Uterus (tissue), 4 donors: ENCODE measurements at places on chromosomes 7 and 10. TPM values are rescaled to one million over a fixed set of nuclear protein-coding genes. Genes with fewer than 3 reads are reported as not detected.
A peak's percentile ranks its signal among the peaks of the same experiment; 100 is the strongest.

The PBLD gene
- total RNA-seq: 0.88 TPM

The MRPL32 gene
- total RNA-seq: 79.4 TPM

The TFEC gene
- total RNA-seq: 4.4 TPM

The TDRD1 gene
- not detected for total RNA-seq

The THSD7A gene
- total RNA-seq: 36.4 TPM

The NPFFR1 gene
- total RNA-seq: not detected

The ENTPD1 gene
- 99.5 TPM for total RNA-seq

The MRPS17 gene
- 3.2 TPM for total RNA-seq

GRCh38 chr7:114155116-114156110 is 236.6 kb upstream of the PPP1R3A start:
- H3K27ac ChIP-seq: no peak overlapping the region
- no peaks in the 10 kb centered on the region for H3K36me3 ChIP-seq
- no peaks in the 10 kb centered on the region for H3K4me1 ChIP-seq
- no peak overlapping the region for H3K4me3 ChIP-seq
- no peak for DNase-seq

GRCh38 chr7:38834357-38834756 is 74.6 kb downstream of the VPS41 start:
- no peak for DNase-seq
- no peaks in the 10 kb centered on the region for H3K4me1 ChIP-seq
- no peak overlapping the region for H3K4me3 ChIP-seq
- no peak overlapping the region for H3K27ac ChIP-seq
- H3K27me3 ChIP-seq: no peaks in the 10 kb centered on the region

DNA sequence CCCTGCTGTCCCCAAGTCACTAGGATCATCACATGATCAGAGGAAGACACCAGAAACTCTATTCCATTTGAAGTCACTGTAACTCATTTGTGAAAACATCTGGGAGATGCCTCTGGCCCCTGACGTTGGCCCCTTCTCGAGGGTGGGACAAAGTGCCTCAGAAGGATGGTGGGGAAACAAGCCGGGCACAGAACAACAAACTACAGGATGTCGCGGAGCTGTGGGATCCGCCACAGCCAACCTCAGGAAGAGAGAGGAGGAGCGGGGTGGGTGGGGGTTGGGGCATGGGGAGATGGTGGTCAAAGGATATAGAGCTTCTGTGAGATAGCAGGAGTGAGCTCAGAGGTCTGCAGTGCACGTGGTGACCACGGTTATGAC is 265.6 kb upstream of the TCERG1L start:
- H3K27ac ChIP-seq: no peak overlapping the region
- no peaks in the 10 kb centered on the region for H3K4me1 ChIP-seq
- H3K36me3 ChIP-seq: no peaks in the 10 kb centered on the region

DNA sequence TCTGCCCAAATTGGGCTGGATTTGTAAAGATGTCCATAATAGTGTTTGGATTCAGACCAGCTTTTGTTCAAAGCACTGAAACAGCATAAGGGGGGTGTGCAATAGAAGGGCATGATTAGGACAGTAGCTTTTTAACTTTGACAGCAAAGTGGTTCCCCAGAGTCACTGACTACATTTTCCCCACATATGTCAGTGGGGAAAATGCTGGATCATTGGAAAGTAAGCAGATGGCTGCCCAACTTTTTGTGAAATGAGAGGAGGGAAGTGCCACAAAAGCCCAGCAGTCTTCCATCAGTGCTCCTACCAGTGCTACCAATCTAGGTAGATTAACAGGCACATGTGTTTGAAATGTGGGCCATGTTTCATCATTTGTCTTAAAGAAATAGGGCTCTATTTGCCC is 162.8 kb downstream of the FZD1 start:
- H3K27ac ChIP-seq: no peak overlapping the region
- H3K4me3 ChIP-seq: no peak overlapping the region
- H3K27me3 ChIP-seq: no peaks in the 10 kb centered on the region
- no peak for DNase-seq

- H3K4me1 ChIP-seq: no peaks in the 10 kb centered on the region
- no peaks in the 10 kb centered on the region for H3K36me3 ChIP-seq
- no peak overlapping the region for H3K27ac ChIP-seq
- H3K27me3 ChIP-seq: no peaks in the 10 kb centered on the region
These were observed 4.0 kb downstream of the ITGA8 start for GRCh38 chr10:15715619-15716227.

- H3K27ac ChIP-seq: no peak overlapping the region
- H3K4me3 ChIP-seq: no peak overlapping the region
- no peaks in the 10 kb centered on the region for H3K36me3 ChIP-seq
- H3K4me1 ChIP-seq: no peaks in the 10 kb centered on the region
- no peak for DNase-seq
- no peaks in the 10 kb centered on the region for H3K27me3 ChIP-seq
These were observed 106.0 kb downstream of the BMS1 start for GRCh38 chr10:42888504-42889095.

GRCh38 chr10:33041783-33042437 is 83.9 kb upstream of the ITGB1 start:
- no peaks in the 10 kb centered on the region for H3K27me3 ChIP-seq
- H3K36me3 ChIP-seq: no peaks in the 10 kb centered on the region
- H3K4me1 ChIP-seq: no peaks in the 10 kb centered on the region
- H3K27ac ChIP-seq: no peak overlapping the region
- DNase-seq: no peak

GRCh38 chr7:123682690-123683089 is 27.0 kb downstream of the LMOD2 start:
- H3K4me3 ChIP-seq: no peak overlapping the region
- no peak for DNase-seq
- H3K27ac ChIP-seq: no peak overlapping the region
- H3K36me3 ChIP-seq: no peaks in the 10 kb centered on the region
- no peaks in the 10 kb centered on the region for H3K4me1 ChIP-seq
- no peaks in the 10 kb centered on the region for H3K27me3 ChIP-seq

DNA sequence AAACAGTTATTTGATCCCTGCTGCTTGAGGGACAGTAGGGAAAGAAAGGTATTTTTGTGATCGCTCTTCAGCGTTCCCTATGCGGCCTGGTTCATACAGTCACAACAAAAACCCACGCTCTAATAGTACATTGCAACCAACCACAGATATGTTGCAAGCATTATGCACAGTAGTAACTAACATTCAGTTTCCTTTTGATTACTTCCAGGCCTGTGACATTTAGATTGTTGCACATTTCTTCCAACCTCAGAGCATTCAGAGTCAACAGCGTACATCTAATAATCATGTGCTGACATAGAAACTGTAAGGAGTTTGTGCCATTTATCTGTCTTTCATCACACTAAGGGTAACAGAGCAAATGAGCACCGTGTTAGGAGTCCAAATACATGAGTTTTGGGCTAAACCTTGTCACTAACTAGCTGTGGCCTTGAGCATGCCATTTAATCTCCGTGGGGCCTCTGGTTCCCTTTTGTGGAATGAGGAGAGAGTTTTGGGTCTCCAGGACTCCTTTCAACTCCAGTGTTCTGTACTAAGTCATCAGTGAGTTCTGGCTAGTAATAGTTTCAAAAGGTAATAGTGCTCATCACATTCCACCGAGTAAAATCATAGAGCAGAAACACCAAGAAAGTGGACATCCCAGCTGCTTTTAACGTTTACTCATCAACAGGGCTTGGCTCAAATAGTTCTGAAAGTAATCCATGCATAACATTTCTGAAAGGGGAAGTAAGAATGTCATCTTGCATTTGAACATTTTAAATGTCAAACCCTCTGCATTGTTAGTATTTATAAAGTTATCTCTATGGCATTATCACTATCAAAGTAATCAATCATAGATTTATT is 99.0 kb upstream of the FZD1 start:
- no peak overlapping the region for H3K4me3 ChIP-seq
- H3K36me3 ChIP-seq: no peaks in the 10 kb centered on the region
- H3K27me3 ChIP-seq: no peaks in the 10 kb centered on the region
- H3K27ac ChIP-seq: peak overlapping the region; percentile 32
- H3K4me1 ChIP-seq: no peaks in the 10 kb centered on the region

DNA sequence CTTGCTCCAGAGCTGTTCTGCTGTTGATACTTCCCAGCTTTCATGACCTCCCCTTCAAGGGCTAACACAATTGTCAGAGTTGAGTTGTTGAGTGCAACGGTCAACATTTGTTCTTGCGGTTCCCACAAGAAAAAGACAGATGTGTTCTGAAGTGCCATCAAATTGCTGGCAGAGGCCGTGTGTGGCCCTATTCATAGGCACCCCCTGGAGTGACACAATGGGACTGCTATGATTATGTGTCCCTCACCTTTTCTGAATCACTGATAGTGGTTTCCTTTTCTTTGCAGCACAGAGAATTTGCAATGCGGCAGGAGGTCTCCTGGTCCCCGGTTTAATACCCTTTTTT is 5.8 kb upstream of the IGFBP1 start:
- no peak overlapping the region for H3K27ac ChIP-seq
- H3K4me1 ChIP-seq: no peaks in the 10 kb centered on the region
- no peaks in the 10 kb centered on the region for H3K27me3 ChIP-seq
- no peak for DNase-seq
- H3K36me3 ChIP-seq: no peaks in the 10 kb centered on the region

GRCh38 chr7:81692146-81692905 is 77.5 kb downstream of the HGF start:
- DNase-seq: no peak
- peaks cover 5% of the 10 kb centered on the region for H3K4me1 ChIP-seq
- H3K36me3 ChIP-seq: no peaks in the 10 kb centered on the region
- no peak overlapping the region for H3K27ac ChIP-seq
- H3K27me3 ChIP-seq: no peaks in the 10 kb centered on the region
- no peak overlapping the region for H3K4me3 ChIP-seq

- H3K4me3 ChIP-seq: no peak overlapping the region
- DNase-seq: no peak
- H3K27me3 ChIP-seq: no peaks in the 10 kb centered on the region
- H3K36me3 ChIP-seq: no peaks in the 10 kb centered on the region
- peaks cover 10% of the 10 kb centered on the region for H3K4me1 ChIP-seq
These were observed 132.6 kb downstream of the EVX1 start for GRCh38 chr7:27374958-27375841.

GRCh38 chr10:109259293-109259692 is 664.0 kb downstream of the XPNPEP1 start:
- no peaks in the 10 kb centered on the region for H3K27me3 ChIP-seq
- H3K36me3 ChIP-seq: no peaks in the 10 kb centered on the region
- no peak for DNase-seq
- H3K4me3 ChIP-seq: no peak overlapping the region
- H3K4me1 ChIP-seq: no peaks in the 10 kb centered on the region

GRCh38 chr10:110356628-110357245 is 52.0 kb upstream of the SMNDC1 start:
- peak overlapping the region; percentile 20 for H3K27ac ChIP-seq
- H3K36me3 ChIP-seq: no peaks in the 10 kb centered on the region
- DNase-seq: no peak
- H3K4me3 ChIP-seq: no peak overlapping the region

- no peak overlapping the region for H3K4me3 ChIP-seq
- no peak overlapping the region for H3K27ac ChIP-seq
- no peak for DNase-seq
- H3K36me3 ChIP-seq: no peaks in the 10 kb centered on the region
- no peaks in the 10 kb centered on the region for H3K4me1 ChIP-seq
These were observed 102.7 kb downstream of the CUBN start for GRCh38 chr10:17026686-17027485.

DNA sequence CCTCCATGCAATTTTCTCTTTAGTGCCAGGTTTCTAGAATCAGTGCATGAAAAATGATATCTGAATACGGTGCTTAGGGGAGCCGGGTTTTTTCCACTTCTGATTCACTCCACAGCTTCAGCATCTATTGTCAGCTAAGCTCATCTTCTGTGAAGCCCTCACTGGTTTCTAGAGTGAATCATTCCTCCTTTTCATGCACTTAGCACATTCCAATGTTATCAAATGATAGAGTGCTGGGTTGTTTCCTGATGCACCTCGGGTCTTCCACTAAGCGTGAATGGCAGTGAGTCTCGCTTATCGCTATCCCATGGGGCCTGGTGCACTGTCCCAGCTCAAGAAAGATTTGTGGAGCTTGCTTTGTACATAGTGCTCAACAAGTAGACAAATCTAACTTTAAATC is 170.9 kb upstream of the RHEB start:
- H3K4me3 ChIP-seq: no peak overlapping the region
- H3K4me1 ChIP-seq: peaks cover 6% of the 10 kb centered on the region
- DNase-seq: no peak
- H3K36me3 ChIP-seq: no peaks in the 10 kb centered on the region

DNA sequence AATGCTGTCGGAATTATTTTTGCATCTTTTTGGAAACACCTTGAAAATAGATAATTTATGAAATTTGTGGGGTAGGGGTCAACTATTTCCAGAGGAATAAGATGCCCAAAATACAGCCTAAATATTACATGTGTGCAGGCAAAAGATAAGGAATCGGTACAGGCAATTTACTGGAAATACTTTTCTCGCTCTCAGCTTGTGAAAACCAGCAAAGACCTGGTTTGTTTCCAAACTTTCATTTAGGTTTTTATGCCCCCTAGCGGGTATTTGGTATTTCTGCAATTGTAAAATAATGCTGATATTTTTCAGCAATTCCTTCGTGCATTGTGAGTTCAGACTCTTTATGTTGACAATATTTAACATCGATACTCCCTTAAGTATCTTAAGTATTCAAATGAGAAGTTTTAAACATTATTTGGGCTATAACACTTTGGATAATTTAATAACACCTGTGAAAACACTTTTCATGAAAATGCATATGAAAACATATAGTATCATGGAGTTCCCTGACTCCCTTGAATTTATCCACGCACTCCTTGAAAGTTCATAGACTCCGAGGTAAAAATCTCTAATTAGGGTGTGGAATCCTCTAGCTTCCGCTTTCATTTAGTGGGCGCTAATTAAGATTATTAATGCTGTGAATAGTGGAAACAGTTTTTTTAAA is 132.4 kb downstream of the TSPAN12 start:
- no peaks in the 10 kb centered on the region for H3K27me3 ChIP-seq
- H3K36me3 ChIP-seq: no peaks in the 10 kb centered on the region
- H3K4me1 ChIP-seq: no peaks in the 10 kb centered on the region

DNA sequence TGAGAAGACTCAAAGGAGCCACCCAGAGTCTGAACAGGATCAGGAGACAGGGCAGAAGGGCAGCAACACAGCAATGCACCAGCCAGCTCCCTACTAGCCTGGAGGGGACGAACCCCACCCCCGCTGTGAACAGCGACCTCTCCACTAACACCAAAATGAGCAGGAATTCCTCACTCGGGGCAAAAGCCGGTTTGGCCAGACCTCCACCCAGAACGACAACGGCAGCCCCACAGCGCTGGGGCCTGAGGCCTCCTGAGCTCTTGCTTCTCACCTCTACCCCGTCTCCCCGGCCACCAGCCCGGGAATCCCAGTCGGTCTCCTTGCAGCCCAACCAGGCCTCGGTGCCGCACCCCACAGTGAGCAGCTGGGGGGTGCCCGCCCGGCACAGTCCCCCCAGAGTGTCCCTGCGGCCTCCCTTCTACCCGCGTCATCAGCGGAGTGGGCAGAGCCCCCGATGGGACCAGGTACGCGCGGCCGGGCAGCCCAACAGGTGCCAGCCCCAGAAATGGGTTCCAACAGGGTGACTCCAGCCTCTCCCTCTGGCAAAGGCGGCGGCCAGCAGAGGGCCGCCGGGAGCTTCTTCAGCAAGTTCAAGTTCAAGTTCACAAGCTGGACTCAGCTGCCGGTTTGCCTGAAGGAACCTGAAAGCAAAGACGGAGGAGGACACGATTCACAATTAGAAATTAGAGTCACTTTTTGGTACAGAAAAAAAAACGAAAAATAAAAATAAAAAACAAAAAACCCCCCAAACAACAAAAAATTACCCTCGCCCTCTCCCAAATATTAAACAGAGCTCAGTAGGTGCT is 129.0 kb downstream of the MARCHF5 start:
- peak overlapping the region; percentile 10 for H3K4me3 ChIP-seq
- no peaks in the 10 kb centered on the region for H3K4me1 ChIP-seq
- no peaks in the 10 kb centered on the region for H3K36me3 ChIP-seq
- H3K27me3 ChIP-seq: no peaks in the 10 kb centered on the region
- DNase-seq: peak; percentile 20

GRCh38 chr10:3783316-3783681 is 1.7 kb downstream of the KLF6 start:
- peak; percentile 69 for DNase-seq
- H3K27me3 ChIP-seq: no peaks in the 10 kb centered on the region
